PC-9 (cell line): ENCODE measurements at places on chromosomes 3 and 15. TPM values are rescaled to one million over a fixed set of nuclear protein-coding genes. Genes with fewer than 3 reads are reported as not detected.

- no peak for DNase-seq
These were observed 24.3 kb downstream of the MTHFS start for GRCh38 chr15:79872358-79873017.

DNA sequence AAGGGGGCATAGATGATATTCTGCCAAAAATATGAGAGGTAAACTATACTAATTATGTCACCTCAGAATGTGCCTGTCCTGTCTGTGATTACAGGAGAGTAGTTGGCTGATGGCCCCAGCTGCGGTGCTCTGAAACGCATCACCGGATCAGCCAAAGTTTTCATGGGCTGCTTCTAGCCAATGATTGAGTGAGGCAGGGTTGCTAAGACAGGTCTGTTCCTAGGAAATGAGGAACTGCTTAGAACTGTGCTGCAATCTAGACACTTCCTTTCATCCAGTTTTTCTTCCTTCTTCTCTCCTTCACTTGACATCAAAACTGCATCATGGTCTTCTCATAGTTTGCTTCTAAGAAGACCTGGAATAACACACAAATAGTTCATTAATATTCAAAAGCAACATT, 124.0 kb downstream of the KCNH8 start:
- no peak for DNase-seq

GRCh38 chr15:85407421-85408269, 27.2 kb downstream of the AKAP13 start:
- peak; percentile 64 for DNase-seq

- no peak for DNase-seq
These were observed 4.7 kb downstream of the IP6K1 start for GRCh38 chr3:49781415-49782199.

DNA sequence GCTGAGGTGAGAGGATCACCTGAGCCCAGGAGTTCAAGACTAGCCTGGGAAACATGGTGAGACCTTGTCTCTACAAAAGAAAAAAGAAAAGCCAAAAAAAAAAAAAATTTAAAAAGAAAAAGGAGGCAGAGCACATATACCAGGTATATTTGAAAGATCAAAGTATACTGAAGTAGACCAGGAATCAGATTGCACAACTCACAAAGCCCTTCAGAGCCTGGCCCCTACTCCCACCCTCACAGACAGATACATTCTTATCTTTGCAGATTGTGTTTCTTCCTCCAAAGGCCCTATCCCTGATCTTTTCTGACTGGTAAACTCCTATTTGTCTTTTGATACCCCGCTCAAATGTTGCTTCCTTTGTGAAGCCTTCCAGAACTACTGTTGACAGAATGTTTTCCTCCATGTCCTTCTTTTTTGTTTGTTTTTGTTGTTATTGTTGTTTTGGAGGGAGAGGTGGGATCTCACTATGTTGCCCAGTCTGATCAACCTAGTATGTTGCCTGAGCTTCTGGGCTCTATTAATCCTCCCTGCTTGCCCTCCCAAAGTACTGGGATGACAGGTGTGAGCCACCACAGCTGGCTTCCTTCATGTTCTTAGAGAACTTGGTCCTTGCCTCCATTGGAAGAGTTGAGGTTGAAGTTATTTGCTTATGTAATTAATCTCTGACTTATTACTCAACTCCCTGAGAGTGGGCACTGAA, 9.8 kb upstream of the ITGB5 start:
- no peak for DNase-seq

DNA sequence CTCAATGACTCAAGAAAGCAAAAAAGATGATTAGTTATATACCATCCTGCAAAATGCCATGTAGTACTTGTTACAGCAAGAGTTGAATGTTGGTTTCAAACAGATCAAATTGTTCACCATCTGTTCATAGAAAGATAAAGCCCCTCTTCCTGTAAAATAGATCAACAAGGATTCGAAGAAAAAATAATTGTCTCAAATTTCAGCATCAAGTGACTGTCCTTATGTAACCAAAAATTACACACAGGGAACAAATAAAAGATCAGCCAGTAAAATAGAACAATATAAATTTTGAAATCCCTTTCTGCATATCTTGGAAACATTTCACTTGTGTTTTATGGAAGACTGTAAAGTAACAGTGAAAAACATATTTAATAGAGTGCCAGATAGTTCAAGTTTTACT, 165.1 kb upstream of the STAC start:
- DNase-seq = no peak

GRCh38 chr3:46705022-46705530, 3.9 kb downstream of the TMIE start:
- DNase-seq = peak; percentile 78

- no peak for DNase-seq
These were observed 1097.6 kb upstream of the CFAP20DC start for GRCh38 chr3:60147249-60147950.

DNA sequence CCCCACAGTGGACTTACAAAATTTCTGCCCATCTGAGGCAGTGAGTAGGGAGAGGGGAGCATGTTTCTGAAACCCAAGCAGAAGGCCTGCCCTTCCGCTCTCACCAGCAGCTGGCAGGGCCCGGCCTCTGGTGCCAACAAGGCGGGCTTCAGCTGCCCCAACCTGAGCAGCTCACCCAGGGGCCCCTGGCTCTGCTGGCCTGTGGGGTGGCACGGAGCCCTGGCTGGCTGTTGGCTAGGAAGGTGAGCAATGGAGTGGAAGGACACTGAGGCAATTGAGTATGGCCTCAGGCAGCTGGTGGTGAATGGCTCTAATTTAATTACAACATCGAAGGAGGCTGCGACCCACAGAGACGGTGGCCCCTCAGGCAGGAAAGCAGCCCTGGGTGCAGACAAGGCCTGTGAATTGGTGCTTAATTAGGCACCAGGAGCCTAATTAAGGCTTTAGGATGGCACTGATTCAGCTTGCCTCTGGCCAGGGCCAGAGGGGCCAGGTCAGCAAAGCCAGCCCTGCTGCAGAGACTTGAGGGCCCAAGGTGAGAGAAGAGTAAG, 60.9 kb downstream of the ST8SIA2 start:
- no peak for DNase-seq

DNA sequence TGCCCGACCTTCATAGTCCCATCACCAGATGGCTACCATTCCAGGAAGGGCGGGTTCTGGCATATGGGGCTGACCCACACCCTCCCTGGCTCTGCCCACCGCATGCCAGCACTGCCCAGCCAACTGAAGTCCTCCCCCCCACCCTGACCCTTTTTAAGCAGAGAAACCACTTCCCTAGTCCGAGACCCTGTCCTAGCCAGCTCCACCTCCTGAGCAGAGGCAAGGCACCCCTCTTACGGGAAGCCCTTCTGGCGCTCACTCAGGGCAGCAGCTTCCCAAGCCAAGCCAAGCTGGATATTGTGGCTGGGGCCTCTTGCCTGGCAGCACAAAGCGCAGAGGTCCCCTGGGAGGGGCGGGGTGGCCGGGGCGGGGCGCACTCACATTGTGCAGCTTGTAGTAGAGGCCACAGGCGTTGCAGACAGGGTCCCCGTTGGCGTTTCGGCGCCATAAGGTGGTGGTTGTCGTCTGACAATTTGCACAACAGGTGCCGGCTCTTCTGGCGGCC, 11.5 kb downstream of the GATA2 start:
- DNase-seq = no peak

Gene MKRN3
- 26.1 and 28.0 TPM in 2 replicates for total RNA-seq

Gene SH2D7
- not detected in 2 replicates for total RNA-seq

Gene C3orf49
- total RNA-seq = not detected in 2 replicates

Gene ADIPOQ
- total RNA-seq = not detected in 2 replicates

Gene KNG1
- not detected in 2 replicates for total RNA-seq

Gene LRRN1
- 0.57 and 0.65 TPM in 2 replicates for total RNA-seq
